ENCODE measurements at places on chromosomes 5 and 9. TPM values are rescaled to one million over a fixed set of nuclear protein-coding genes. Genes with fewer than 3 reads are reported as not detected.
A peak's percentile ranks its signal among the peaks of the same experiment; 100 is the strongest.

NIPSNAP3A gene
- total RNA-seq, result 22.6 TPM

F12 gene
- total RNA-seq, result not detected

DNA sequence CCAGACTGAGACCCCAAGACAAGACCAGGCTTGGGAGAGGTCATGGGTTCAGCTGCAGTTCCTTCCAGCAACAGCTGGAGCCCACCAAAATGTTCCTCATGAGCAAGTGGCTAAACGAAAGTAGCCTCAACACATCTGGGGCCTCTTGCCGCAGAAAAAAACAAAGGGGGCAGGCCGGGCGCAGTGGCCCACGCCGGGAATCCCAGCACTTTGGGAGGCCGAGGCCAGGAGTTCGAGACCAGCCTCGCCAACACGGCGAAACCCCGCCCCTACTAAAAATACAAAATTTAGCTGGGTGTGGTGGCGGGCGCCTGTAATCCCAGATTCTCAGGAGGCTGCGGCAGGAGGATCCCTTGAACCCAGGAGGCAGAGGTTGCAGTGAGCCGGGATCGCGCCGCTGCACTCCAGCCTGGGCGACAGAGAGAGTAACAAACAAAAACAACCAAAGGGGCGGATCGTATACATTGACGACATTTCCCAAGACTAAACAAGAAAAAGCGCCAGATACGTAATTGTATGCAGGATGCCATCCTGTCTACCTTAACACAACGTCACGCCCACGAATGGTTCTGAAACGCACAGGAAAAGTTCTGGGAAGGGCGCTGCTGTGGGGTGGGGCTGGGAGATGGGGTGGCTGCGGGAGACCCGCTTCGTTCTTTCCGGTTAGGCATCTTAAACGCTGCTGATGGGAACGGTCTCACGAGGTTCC is 1.7 kb downstream of the INPP5E start:
- H3K36me3 ChIP-seq, result no peaks in the 10 kb centered on the region
- no peaks in the 10 kb centered on the region for H3K4me1 ChIP-seq
- H3K27ac ChIP-seq, result no peak overlapping the region
- H3K27me3 ChIP-seq, result no peaks in the 10 kb centered on the region
- H3K4me3 ChIP-seq, result peak overlapping the region; percentile 80

DNA sequence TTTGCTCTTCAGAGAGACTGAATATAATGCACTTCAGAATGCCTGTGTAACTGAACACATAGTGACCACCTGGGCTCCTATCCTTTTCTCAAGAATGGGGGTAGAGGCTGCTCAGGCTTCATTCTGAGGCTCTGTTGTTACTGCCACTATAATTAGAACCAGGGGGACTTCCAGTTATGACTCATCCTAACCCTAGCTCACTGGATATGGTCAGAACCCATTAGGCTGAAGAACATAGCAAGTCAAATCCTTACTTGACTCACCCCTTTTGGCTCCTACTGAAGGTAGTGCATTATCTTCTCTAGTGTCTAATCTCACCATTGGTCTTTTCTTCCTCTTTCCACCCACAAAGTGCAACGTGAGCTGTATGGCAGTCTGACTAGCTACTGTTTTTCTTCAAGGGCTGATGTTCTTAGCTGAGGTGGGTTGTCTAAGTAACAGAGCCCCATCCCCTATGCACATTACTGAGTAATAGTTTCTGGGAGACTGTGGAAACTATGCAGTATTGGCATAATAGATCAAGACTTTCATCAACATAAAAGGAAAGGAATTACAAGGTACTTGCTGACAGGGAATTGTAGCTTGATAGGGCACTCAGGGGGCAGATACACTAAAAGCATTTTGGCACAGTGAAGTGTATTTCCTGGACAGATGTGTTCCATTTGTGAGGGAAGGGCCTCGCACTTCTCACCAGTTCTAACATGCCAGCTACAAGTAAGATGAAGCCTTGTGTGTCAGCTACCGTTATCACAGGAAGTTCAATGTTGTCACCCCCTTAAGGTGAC is 431.0 kb upstream of the MEF2C start:
- DNase-seq, result no peak
- H3K4me3 ChIP-seq, result no peak overlapping the region
- peaks cover 4% of the 10 kb centered on the region for H3K4me1 ChIP-seq
- no peaks in the 10 kb centered on the region for H3K27me3 ChIP-seq
- H3K27ac ChIP-seq, result no peak overlapping the region
- no peaks in the 10 kb centered on the region for H3K36me3 ChIP-seq

DNA sequence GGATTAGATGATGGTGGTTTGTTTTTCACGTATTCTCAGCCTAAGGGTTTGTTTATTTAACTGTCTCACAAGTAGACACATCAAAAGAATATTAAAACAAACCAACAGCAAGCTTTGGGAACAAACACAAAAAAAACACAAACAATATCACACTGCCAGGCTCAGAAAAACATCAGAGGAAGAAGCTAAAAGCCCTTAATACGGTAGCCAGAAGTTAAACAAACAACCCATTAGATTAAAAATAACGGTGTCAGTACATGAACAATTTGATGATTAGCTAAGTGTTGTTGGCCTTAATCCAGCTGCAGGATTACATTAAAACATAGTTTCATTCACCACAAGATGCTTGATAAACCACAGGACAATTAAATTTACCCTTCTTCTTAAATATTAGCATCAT is 15.9 kb upstream of the DMRT2 start:
- DNase-seq, result no peak
- no peaks in the 10 kb centered on the region for H3K4me1 ChIP-seq
- H3K4me3 ChIP-seq, result no peak overlapping the region
- no peak overlapping the region for H3K27ac ChIP-seq
- no peaks in the 10 kb centered on the region for H3K36me3 ChIP-seq
- no peaks in the 10 kb centered on the region for H3K27me3 ChIP-seq
